ENCODE measurements at places on chromosomes 1 and 21.

GRCh38 chr1:198465201-198466144 is 75.0 kb downstream of the ATP6V1G3 start:
- no peak for DNase-seq

GRCh38 chr1:213623862-213624261 is 363.9 kb upstream of the PROX1 start:
- DNase-seq, result no peak

DNA sequence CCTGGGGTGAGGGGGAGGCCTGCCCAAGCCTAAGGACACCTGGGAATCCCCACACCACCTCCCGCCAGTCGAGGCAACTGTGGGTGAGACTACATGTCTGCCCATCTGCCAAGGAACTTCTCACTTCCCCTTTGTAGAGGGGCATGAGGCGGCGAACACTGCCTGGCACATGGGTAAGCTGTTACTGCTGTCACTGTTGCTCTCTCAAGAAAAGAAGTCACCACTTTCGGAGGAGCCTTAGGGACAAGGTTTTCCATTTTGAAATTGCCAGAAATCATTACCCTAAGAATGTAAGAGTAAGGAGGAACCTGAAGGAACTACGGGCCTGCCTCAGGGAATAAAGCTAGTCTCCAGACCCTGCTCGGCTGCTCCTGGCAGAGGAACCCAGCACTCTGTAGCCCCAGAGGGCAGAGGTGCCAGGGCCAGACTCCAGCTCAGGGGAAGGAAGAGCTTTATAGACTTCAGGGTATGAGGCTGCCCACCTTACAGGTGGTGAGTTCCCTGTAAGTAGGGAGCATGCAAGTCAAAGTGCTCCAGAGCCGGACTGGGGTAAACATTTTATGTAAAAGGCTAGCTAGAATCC is 23.3 kb downstream of the SLC2A1 start:
- DNase-seq, result no peak

DNA sequence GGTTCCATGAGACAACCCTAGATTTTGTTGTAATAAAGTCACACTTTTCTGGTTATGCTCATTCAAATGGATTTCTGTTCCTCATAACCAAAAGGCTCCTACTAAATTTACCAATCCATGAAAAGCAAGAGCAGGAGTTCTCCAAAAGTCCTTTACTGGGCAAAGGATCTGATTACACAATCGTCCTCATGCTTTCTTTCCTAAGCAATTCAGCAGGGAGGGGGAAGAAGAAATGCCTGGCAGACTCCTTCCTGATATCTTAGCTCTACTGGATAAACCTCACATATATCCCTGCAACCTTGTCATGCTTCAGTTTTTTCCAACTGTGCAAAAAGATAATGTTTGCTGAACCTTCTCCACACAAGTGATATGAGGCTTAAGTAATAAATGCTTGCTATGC is 67.6 kb upstream of the GUCA2B start:
- no peak for DNase-seq

- DNase-seq, result no peak
These were observed 12.0 kb downstream of the DDAH1 start for GRCh38 chr1:85452948-85453347.

- no peak for DNase-seq
These were observed 40.7 kb downstream of the CASQ2 start for GRCh38 chr1:115727706-115728249.

Measured in DMS 273 treated with DMSO at 0.1 percent for 48 hours (cell line).